ENCODE measurements at places on chromosomes 2 and 18. TPM values are rescaled to one million over a fixed set of nuclear protein-coding genes. Genes with fewer than 3 reads are reported as not detected.

GRCh38 chr2:3197308-3197707 lies 180.3 kb downstream of the EIPR1 start:
- no peak for DNase-seq

DNA sequence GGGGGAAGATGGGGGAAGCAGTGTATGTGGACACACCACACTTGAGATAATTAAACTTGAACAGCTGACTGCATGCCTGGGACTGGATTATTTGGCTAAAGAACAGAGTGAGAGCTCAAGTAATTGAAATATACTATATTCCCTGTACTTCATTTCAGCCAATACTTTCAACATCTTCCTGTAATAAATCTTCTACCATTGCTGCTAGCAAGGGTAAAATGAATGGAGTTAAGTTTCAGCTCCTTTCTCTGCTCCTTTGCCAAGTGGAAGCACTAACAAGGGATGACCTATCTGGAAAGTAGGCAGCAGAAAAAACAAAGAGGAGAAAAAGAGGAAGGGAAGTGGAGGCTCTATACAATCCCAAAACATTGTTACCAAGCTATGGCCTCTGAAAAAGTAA lies 50.9 kb downstream of the MMADHC start:
- no peak for DNase-seq

The GKN1 gene
- 0.29 TPM for total RNA-seq

DNA sequence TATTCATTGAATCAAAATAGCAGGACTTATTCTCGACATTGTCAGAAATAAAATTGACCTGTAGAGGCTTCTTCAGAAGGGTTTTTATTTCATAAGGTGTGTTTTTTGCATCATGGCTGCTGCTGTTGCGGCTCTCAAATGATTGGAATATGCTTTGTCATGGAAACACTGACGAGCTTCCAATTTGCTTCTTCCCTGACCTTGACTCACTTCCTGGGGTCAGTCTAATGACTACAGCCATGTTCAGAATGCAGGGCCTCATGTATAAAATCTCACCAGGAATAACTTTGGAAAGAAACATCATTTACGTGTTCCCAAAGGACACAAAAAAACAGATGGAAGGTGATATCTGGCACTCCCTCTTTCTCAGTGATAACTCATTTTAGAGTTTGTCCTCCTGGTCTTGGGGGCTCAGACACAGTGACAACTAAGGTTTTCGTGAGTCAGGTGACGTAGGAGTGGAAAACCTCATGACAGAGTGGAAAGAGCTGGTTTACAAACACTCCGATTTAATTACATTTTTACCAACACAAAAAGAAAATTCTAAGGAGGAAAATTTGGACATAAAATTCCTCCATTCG lies 467.0 kb upstream of the RAB12 start:
- no peak for DNase-seq

The AOX1 gene
- total RNA-seq, result 76.4 TPM

DNA sequence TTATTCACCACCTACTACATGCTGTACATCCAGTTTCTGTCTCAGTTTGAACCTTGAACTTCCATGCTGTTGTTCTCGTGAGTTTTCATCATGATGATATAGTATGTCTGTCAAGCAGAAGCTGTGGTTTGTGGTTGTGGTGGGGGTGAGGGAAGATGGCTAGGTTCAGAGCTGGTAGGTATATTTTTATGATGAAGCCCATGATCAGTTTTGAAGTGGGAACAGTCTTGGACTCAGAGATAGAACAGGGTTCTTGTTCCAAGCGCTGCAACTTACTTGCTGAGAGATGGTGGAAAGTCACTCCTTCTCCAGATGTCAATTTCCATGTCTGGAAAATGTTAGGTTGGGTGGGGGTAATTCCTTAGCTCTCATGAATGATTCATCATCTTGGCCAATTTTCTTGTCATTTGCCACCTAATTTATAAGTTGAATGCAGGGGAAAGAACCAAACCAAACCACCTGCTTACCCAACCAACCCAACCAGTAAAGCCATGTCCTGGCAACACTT lies 21.6 kb downstream of the PMAIP1 start:
- no peak for DNase-seq

DNA sequence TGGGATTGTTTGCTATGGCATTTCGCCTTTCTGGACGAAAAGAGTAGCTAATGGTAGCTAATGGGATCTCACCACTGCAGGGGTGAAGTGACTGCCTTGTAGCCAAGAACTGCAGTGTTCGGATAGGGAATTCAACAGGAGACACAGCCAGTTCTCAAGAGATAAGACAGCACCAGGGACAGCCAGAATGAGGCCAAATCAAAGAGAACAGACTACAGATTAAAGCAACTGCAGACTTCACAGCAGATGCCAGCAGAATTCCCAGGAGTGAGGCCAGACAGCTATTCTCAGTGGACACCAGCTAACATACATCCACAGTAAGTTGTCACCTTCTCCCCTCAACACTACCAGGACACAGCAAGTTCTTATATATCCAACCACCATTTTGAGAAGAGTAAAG lies 124.0 kb downstream of the PLA2R1 start:
- peak; percentile 3 for DNase-seq

- no peak for DNase-seq
Observed at GRCh38 chr2:158305501-158305900, 151.1 kb downstream of the CCDC148 start.

The PROKR1 gene
- total RNA-seq, result not detected

GRCh38 chr2:222447131-222447530 lies 22.8 kb downstream of the SGPP2 start:
- DNase-seq, result no peak

- no peak for DNase-seq
Observed at GRCh38 chr2:163255086-163255485, 416.5 kb upstream of the KCNH7 start.

The SLC20A1 gene
- total RNA-seq, result 96.3 TPM

GRCh38 chr2:10381997-10382353 lies 66.2 kb downstream of the ODC1 start:
- no peak for DNase-seq

- DNase-seq, result no peak
Observed at GRCh38 chr2:57862153-57862552, 184.5 kb upstream of the VRK2 start.

- no peak for DNase-seq
Observed at GRCh38 chr2:10647886-10648605, 41.7 kb downstream of the NOL10 start.

- no peak for DNase-seq
Observed at GRCh38 chr2:155209696-155210450, 511.4 kb downstream of the KCNJ3 start.

- DNase-seq, result no peak
Observed at GRCh38 chr2:223688094-223688835, 86.1 kb upstream of the SCG2 start.

The MRPS5 gene
- total RNA-seq, result 29.2 TPM

The ANKRD23 gene
- 1.8 TPM for total RNA-seq

GRCh38 chr2:55025082-55025481 lies 25.2 kb downstream of the RTN4 start:
- DNase-seq, result no peak

DNA sequence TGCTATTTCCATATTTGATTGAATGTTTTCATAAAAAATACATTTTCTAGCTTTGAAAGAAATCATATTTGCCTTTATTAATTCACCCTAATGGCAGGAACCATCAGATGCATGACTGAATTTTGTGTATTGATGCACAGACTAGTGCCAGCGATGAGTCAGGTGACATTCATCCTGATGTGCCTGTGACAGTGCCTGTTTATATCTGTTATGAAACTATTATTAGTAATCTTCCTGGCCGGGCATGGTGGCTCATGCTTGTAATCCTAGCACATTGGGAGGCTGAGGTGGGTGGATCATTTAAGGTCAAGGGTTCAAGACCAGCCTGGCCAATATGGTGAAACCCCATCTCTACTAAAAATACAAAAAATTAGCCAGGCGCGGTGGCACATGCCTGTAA lies 170.0 kb downstream of the TSN start:
- DNase-seq, result no peak

GRCh38 chr2:143251681-143252080 lies 122.5 kb downstream of the ARHGAP15 start:
- no peak for DNase-seq

DNA sequence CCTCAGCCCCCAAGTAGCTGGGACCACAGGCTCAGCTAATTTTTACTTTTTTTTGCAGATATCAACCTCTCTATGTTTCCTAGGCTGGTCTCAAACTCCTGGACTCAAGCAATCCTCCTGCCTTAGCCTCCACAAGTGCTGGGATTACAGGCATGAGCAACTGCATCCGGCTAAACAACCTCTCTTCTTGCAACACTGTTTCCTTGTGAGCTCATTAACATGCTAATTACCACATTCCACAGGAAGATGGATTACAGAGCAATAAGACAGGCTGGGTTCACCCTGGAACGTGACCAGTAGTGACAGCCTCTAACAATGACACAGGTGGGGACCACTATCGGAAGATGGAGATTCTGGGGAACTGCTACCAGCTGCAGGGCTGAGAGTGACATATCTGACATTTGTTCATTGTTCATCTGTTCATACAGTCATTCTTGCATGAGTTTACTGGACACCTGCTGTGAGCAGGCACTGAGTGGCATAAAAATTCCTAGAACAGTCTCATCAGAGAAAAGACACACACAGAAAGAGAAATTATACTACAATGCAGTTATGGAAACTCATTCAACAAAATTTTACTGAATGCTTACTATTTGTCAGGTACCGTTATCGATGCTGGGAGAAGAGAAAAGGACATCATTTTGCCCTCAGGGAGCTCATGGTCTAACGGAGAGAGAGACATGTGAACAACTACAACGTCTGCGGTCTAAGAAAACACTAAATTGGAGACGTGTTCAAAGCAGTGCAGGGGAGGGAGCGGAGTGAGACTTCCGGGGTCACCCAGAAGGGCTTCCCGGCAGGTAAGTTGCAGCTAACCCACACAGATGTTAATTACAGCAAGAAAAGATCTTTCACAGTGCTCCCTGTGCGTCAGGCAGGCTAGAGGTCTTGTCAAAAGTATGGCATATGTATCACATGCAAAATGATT lies 37.6 kb downstream of the PROC start:
- no peak for DNase-seq

GRCh38 chr2:220053919-220054318 lies 426.5 kb downstream of the SLC4A3 start:
- no peak for DNase-seq

The TMEM169 gene
- 0.88 TPM for total RNA-seq

GRCh38 chr18:23548275-23548674 lies 38.0 kb downstream of the NPC1 start:
- no peak for DNase-seq

The DSG2 gene
- 21.2 TPM for total RNA-seq
